ENCODE measurements at places on chromosomes 13 and 19.

DNA sequence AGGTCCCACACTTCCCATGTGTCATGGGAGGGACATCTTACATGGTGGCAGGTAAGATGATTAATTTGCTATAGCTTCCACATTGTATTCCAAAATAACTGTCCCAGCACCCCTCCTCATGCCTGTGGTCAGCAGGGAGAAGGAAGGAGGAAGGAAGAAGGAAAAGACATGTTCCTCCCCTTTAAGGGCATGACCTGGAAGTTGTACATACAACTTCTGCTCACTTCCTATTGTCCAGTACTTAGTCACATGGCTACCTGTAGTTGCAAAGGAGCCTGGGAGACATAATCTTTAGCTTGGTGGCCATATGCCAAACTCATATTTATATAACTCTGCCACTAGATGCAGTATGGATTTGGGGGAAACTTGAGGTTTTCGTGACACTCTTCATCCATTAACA lies 17.6 kb upstream of the CASP14 start:
- DNase-seq: no peak

DNA sequence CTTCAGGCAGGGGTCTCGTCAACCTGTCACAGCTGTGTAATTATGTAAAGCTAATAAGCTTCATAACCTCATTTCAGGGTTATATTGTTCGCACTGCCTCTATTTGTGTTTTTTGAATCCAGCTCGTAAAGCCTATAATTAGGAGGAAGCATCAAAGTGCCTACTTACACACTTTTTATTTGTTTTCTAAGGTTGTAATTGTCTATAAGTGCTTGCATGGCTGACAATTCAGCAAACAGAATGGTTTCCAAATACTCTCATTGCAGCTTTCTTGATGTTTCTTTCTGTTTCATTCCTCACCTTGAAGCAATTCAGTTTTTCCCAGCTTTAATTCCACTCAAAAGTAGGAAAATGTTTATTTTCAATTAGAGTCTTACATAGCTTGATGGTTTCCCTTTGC lies 336.3 kb downstream of the HS6ST3 start:
- no peak for DNase-seq

- DNase-seq: no peak
Measured at GRCh38 chr13:50261130-50261901, 246.1 kb downstream of the KCNRG start.

DNA sequence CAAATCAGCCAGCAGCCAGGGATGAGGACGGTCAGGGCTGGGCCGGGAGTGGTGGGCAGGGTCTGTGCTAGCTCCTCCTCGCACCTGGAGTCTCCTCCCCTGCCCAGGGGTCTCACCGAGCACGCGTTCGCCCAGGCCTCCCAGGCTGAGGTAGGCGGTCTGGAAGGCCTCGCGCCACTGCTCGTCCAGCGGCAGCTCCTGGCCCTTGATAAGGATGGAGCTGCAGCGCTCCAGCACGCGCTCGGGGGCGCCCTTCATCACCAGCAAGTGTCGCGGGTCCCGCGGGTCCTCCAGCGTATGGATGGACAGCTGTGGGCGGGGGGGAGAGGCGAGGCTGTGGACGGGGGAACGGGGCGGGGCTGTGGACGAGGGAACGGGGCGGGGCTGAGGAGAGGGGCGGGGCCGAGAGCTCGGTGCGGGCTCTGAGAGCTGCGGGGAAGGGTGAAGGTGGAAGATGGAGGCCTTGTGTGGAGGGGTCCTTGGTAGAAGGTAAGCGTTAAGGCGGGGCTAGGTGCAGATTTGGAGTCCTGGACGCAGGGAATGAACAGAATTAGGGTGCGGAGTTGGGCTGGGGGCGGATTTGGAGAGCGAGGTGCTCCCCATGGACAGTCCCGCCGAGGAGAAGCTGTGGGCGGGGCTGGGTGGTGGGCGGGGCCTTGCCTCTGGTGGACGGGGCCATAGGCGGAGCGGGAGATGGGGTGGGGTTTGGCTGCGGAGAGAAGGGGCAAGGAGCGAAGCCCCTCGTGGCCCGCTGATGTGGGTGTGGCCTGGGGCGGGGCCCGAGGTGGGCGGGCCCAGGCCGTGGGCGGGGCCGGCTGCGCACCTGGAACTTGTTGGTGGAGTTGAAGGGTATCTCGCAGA lies 5.7 kb downstream of the ATP4A start:
- DNase-seq: peak; percentile 10

DNA sequence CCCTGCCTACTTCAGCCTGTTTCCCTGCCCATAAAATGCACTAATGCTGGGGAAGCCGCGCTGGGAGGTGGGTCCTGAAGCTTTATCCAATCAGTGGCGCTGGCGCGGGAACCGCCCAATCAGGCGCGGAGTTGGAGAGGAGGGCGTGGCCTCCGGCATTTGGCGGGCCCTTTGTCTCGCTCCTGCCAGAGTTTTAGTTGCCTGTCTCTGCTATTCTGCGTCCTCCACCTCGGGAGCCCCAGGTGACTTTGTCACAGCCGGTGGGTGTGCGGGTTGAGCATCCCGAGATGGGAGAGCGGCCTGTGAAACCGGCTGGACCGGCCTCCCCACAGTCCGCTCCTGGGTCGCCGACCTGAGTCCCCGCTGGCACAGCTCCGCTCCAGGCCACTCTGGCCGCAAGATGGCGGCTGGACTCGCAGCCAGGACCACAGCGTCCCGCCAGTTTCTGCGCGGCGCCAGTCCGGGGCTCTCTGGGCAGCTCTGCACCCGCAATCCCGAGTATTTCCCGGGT lies 30.7 kb upstream of the ZNF429 start:
- peak; percentile 47 for DNase-seq

DNA sequence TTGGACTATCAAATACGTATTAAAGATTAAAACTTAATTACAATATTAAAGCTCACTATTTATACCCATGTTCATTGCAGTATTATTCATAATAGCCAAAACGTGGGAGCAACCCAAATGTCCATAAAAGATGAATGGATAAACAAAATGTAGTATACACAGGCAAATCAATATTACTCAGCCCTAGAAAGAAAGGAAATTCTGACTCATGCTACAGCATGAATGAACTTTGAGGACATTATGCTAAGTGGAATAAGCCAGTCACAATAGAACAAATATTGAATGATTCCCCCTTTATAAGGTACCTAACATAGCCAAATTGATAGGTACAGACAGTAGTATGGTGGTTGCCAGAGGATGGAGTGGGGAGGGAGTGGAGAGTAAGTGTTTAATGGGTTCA lies 457.3 kb downstream of the FGF14 start:
- DNase-seq: no peak

- no peak for DNase-seq
Measured at GRCh38 chr19:53960886-53961285, 1.9 kb upstream of the CACNG8 start.

GRCh38 chr19:17454576-17455071 lies 6.1 kb downstream of the NXNL1 start:
- no peak for DNase-seq

DNA sequence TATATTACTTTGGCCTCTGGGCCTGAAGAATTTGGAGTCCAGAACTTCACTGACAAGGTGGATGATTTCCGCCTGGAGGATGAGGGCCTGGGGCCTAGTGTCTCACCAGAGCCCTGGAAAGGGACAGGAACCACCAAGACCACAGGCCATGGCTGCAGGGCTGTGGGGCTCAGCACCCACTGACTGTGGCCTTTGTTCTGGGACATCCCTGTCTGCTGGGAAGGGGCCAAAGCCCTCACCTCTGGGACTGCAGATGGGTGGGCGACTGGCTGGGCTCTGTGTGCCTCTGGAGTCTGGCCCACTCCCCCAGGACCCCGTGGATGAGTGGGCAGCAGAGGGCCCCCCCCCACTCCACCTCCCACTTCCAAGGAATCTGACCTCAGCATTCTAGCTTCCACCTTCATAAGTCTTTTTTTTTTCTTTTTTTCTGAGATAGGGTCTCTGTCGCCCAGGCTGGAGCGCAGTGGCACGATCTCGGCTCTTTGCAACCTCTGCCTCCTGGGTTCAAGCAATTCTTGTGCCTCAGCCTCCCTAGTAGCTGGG lies 20.3 kb downstream of the CHST8 start:
- no peak for DNase-seq

GRCh38 chr13:77725071-77725470 lies 27.6 kb downstream of the SLAIN1 start:
- DNase-seq: no peak

DNA sequence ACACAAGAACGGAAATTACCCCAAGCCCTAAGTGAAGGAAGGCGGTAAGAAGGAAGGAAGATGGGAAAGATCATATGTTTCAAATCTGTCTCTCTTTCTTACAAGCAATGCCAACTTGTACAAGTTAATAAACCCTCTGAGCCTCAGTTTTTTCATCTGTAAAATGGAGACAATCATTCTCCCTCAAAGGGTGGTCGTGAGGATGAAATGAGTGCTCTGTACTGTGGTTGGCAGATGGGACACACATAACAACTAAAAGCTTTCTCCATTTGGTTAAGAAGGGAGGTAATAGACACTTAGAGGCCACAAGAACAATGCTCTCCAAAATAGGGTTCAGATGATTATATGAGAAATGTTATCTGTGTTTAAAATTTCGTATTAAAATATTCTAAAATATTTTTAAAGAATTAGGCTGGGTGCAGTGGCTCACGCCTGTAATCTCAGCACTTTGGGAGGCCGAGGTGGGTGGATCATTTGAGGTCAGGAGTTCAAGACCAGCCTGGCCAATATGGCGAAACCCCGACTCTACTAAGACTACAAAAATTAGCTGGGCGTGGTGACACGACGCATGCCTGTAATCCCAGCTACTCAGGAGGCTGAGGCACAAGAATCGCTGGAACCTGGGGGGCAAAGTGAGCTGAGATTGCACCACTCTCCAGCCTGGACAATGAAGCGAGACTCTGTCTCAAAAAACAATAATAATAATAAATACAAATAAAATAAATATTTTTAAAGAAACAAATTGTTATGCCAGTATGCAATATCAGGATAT lies 89.7 kb downstream of the STARD13 start:
- no peak for DNase-seq

DNA sequence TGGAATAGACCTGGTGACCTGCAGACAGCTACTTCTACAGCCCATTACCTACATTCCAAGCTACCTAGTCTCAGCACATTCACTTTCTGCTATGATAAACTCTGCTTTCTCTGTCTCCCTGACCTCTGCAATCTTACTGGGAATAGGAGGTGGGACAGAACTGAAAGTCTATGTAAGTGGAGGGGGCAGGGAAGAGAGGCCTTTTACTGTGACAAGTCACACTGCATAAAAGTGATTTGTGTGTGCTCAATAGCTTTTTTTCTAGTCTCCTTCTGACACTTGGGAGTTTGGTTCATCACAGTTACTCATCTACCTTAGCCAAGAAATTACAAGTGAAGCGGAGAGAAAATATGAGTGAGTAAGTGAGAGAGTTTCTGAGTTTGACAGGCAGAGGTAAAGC lies 322.4 kb downstream of the OLFM4 start:
- no peak for DNase-seq

DNA sequence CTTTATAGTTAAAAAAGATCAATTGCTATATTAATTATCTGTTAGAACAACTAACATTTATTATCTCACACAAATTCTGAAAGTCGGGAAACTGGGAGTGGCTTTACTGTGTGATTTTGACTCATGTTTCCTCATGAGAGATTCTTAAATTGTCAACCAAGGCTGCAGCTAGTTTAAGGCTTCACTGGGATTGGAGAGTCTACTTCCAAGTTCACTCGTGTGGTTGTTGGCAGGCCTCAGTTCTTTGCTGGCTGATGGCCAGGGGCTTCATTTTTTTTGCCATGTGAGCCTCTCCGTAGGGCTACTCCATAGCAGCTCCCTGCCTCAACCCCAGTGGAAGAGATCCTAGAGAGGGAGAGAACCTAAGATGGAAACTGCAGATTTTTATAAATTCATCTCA lies 24.5 kb upstream of the LPAR6 start:
- no peak for DNase-seq
